Stimulated activated CD4-positive, alpha-beta T cell treated with anti-CD3 and anti-CD28 coated beads, Interleukin-1b, Interleukin-23, amount 100 ng/mL, for 1 hour (primary cell): ENCODE measurements at places on chromosomes 13 and 19.
A peak's percentile ranks its signal among the peaks of the same experiment; 100 is the strongest.

DNA sequence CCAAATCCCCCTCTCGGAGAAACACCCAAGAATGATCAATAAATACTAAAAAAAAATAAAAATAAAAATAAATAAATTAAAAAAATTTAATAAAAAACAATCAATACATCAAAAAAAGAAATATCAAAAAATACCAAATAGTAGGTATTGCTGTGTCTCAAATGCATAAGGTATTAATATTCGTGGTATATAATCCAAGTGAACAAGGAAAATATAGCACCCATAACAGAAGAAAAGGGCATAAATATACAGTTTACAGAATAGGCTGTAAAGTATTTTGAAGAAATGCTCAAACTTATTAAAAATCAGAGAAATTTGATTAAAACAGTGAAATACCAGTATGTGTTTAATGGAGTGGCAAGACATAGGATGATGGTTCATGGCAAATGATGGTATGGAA, 7.6 kb upstream of the ZNF227 start:
- no peak for DNase-seq

DNA sequence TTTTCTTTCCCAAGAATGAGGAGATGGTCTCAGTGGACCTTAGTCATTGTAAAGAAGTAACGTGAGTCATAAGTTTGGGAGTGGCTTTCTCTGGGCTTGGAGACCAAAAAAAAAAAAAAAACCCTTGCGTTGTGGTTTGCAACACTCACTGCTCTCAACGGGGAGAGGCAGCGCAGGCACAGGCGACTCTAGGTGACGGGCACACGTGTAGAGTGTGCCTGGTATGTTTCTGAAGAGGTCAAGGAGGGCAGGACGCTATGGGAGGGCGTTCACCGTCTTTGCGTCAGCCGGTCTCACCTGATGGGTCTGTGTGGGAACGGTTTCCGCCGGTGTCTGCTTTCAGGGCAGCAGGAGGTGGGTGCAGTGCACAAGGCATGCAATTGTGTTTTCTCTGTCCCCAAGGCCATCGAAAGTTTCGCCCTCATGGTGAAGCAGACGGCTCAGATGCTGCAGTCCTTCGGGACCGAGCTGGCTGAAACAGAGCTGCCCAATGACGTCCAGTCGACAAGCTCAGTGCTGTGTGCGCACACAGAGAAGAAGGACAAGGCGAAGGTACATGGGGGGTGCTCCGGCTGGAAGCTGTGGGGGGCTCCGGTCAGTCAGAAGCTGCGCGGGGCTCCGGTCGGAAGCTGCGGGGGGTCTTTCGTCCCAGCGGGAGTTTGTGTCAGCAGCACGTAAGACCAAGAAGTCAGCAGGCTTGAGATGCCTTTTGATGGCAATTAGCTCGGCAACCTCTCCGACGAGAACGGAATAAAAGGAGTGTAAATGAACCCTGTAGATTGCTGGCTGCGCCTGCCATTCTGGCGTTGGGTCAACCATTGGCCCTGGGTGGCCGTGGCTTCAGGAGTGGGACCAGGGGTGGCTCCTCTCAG, 40.8 kb upstream of the F7 start:
- DNase-seq: no peak

DNA sequence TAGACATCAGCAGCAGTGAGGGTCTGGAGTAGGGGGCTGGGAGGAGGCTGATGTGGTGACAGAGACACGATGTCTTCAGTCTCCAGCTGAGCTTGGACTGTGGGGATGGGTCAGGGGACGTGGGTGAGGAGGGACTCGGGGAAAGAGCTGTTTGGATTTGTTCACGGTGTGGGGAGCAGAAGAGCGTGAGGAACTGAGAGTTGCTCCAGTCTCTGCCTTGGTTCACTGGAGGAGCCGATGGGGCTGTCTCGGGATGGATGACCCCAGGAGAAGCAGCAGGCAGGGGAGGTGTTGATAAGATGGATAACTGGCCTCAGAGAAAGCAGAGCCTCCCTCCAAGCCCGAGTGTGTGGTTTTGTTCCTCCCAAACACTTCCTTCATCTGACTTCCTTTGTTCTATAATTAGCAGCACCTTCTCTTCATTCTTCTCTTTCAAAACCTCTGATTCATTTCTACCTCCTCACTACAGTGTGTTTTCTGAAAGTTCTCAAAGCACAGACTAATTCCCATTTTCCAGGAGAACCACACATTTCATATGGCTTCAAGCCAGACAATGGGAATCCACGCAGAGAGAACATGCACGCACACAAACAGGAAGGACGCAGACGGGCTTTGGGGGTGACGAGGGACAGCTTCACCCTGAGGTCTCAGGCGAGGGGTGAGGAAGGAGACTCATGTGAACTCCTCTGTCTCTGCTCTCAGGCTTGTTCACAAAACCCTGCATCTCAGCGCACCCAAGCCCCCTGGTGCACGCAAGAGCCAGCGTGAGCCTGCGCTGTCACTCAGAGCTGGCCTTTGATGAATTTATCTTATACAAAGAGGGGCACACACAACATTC, 18.6 kb downstream of the LAIR2 start:
- no peak for DNase-seq

DNA sequence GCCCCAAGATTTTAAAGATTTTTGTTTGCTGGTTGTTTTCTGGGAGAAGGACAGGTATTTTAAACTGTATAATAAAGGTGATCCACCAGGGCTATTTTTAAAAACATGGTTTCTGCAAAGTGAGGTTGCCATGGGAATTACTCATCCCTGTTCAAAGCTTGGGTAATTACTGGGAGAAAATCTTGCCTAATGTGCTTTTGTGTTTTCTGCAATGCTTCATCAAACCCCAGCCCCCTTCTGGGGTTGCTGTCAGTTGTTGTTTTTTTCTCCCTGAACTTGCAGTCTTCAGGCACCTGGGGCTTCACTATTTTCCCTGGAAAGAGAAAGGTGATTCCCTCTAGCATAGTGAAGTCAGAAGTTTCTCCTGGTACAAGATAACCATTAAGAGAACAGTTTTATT, 277.2 kb downstream of the NALCN start:
- no peak for DNase-seq

DNA sequence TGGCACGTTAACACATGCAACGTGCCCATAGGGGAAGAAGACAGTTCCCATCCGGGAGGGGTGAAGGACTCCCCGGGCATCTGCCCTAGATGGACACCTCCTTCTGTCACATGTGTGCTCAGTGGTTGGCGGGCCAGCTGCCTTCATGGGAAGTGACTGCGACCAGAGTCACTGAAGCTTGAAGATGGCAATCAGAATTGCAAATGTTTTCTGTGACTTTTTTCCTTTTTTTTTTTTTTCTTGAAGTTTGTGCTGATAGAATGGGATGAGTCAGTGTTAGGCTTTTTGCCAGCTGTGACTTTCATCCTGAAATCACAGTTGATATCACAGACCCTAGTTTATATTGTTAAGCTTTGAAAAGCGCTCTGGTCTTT, 109.2 kb upstream of the MCF2L start:
- DNase-seq: no peak

DNA sequence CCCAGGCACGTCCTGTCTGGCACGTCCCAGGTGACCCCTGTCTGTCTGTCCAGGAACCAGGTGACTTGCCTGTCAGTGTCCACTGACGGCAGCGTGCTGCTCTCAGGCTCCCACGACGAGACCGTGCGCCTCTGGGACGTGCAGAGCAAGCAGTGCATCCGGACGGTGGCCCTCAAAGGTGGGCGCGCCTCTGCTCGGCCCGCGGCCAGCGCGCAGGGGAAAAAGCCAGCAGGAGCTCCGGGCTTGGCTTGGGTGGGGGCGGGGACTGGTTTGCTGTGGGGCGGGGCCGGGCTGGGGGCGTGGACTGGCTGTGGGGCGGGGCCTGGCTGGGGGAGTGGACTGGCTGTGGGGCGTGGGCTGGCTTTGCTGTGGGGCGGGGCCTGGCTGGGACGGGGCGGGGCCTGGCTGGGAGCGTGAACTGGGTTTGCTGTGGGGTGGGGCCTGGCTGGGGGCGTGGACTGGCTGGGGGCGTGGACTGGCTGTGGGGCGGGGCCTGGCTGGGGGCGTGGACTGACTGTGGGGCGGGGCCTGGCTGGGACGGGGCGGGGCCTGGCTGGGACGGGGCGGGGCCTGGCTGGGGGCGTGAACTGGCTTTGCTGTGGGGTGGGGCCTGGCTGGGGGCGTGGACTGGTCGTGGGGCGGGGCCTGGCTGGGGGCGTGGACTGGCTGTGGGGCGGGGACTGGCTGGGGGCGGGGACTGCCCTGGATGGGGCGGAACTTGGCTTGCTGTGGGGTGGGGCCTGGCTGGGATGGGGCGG, 7.2 kb downstream of the WDR18 start:
- DNase-seq: peak; percentile 24

DNA sequence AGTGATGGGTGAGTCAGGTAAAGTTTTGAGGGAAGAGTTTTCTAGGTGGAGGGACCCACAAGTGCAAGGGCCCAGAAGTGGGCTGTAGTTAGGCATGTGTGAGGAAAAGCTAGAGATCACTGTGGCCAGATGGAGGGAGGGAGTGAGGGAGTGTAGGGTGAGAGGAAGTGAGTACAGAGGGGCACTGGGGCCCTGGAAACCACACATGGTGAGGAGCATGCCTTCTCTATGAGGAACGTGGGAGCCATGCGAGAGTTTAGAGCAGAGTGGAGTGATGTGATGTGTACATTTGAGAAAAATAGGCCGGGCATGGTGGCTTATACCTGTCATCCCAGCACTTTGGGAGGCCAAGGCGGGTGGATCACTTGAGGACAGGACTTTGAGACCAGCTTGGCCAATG, 14.7 kb upstream of the SHKBP1 start:
- no peak for DNase-seq

DNA sequence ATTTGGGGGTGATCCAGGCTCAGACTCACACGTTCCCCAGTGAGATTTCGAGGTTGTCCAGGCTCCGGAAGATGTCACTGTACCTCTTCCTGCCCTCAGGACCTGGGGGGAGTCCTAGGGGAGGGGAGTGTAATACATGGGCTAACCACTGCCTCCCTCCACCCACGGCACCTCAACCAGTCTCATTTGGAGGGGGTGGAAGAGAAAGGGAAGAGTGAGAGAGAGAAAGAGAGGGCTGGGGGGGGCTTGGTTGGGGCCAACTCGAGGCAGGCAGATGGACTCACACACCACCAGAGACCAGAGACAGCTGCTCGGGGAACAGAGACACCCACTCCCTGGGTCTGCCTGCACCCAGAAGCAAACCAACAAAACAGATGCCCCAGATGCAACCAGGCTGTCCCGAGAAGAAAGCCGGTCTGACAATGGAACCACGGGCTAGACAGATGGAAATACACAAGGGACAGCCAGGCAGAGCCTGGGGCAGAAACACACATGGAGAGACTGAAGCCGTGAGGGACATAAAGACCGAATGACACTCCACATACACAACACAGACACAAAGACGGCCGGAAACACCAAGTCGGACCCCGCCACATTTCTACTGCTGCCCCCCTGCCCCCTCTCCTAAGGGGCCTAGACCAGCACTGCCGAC, 825 bp downstream of the GMIP start:
- no peak for DNase-seq

DNA sequence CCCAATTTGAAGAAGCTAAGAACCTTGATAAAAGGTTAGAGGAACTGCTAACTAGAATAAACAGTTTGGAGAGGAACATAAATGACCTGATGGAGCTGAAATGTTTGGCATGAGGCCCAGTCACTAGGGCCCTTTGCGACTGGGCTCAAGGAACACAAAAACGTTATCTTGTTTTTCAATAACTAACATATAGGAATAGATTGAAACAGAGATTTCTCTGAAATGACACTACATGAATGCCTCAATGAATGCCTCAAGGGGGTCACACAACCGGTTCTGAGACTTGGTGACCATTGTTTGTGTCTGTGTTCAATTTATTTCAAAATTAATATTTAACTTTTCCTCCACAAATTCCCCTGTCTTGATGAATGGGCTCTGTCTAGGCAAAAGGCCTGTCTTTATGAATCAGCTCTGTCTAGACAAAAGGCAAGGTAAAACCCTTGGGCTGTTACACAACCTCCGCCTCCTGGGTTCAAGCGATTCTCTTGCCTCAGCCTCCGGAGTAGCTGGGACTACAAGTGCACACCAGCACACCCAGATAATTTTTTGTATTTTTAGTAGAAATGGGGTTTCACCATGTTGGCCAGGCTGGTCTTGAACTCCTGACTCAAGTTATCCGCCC, 932 bp upstream of the ZNF486 start:
- no peak for DNase-seq

- no peak for DNase-seq
Measured at GRCh38 chr19:53864308-53864836, 3.3 kb upstream of the MYADM start.

GRCh38 chr19:10000171-10000826, 10.0 kb downstream of the COL5A3 start:
- DNase-seq: peak; percentile 46

DNA sequence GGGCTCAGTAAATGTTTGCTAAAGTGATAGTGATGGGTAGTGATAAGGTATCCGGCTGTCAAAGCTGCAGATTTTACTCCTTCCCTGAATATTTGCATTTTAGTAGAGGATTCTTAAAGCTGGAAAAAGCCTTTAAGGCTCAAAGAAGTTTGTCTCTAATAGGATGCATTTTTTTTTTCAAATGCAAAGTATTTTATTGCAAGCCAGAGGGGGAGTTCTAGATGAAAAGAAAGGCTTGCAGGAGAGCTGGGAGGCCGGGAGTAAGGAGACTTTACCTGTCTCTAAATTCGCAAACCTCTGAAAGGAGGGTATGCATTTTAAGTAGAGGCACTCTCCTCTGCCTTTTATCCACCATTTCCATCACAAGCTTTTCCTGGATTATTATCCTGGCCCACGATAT, 100.7 kb upstream of the FNDC3A start:
- DNase-seq: no peak

DNA sequence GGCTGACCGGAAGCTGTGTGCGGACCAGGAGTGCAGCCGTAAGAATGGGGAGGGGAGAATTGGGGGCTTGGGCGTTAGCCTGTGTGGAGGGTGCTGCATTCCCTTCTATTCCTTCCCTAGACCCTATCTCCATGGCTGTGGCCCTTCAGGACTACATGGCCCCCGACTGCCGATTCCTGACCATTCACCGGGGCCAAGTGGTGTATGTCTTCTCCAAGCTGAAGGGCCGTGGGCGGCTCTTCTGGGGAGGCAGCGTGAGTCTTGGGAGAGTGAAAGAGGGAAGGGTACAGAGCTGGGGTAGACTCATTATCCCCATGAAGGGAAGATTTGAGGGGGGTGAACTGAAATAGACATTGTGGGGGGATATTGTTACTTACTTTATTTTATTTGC, 306 bp downstream of the MIA start:
- no peak for DNase-seq

DNA sequence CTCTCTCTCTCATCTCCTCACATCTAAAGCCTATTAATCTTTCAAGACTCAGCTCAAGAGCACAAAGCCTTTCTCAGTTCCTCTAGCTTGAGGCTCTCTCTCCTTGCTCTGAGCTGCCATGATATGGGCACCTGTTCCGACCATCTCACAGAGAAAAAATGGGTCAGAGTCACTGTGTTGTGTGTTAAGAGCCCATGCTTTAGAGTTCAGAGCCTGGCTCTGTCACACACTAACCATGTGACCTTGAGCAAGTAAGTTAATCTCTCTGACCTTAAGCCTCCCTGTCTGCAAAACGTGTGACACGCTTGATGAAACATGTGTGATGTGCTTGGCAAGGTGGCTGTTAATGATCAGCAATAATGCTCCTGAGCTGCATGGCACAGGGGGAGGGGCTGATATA, 245.2 kb downstream of the DLEU7 start:
- DNase-seq: no peak
